ENCODE measurements at places on chromosomes 13 and 19.

DNA sequence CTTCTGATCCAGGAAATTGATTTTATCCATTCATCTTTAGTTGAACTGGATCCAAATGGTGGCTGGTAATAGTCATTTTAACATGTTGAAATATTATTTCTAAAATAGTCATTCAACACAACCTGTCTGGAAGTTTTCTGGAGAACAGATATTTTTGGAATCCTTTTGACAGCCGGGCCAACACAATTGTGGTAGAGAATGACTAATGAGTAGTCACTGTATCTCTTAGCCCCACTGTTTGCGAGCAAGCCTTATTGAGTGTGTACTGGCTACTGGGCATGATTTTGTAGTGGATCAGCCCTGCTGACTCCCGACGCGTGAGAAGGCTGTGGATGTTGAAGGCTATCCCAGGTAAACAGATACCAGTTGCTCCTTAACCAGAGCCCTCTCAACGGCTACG, 383.4 kb downstream of the ZNF536 start:
- H3K4me3 ChIP-seq, result no peak overlapping the region
- DNase-seq, result no peak
- peaks cover 30% of the 10 kb centered on the region for H3K27me3 ChIP-seq
- H3K4me1 ChIP-seq, result no peaks in the 10 kb centered on the region
- H3K36me3 ChIP-seq, result no peaks in the 10 kb centered on the region
- H3K27ac ChIP-seq, result no peak overlapping the region

DNA sequence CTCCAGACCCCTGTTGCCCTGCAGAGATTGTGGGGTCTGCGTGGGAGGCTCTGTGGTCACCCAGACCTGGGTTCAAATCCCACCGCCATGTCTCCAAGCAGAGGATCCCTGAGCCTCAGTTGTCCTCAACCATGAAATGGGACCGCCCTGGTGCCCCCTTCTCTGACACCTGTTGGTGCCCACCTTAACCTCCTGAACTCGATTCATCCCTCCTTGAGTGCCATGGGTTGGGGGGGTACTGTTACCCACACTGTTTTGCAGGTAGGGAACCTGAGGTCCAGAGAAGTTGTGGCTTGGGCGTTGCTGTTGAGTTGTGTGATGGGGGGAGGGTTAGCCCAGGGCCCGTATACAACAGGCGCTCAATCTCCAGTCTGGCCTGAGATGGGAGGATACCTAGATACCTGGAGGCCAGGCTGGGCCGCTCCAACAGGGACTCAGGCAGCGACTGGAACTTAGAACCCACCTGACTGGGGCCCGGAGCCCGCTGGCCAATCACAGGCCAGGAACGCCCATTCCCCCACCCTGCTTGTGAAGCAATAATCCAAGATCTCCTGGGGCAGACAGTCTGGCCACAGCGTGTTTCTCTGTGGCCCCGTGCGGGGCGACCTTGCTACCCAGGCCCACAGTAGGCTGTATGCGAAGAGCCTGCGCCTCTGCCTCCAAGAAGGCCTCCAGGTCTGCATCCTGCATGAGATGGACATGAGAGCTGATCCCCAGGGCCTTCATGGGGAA, 2.8 kb downstream of the ARID3A start:
- no peak overlapping the region for H3K27ac ChIP-seq
- no peaks in the 10 kb centered on the region for H3K27me3 ChIP-seq
- no peak for DNase-seq
- peak overlapping the region; percentile 4 for H3K4me3 ChIP-seq
- peaks cover 6% of the 10 kb centered on the region for H3K4me1 ChIP-seq

GRCh38 chr13:110232756-110233155, 74.2 kb downstream of the COL4A1 start:
- no peaks in the 10 kb centered on the region for H3K36me3 ChIP-seq
- H3K27ac ChIP-seq, result no peak overlapping the region
- no peak for DNase-seq
- peaks cover 47% of the 10 kb centered on the region for H3K27me3 ChIP-seq

GRCh38 chr13:48112896-48113755, 18.2 kb upstream of the MED4 start:
- H3K27me3 ChIP-seq, result peaks cover 36% of the 10 kb centered on the region
- H3K4me1 ChIP-seq, result peaks cover 4% of the 10 kb centered on the region

GRCh38 chr13:84131249-84131648, 249.0 kb upstream of the SLITRK1 start:
- no peaks in the 10 kb centered on the region for H3K27me3 ChIP-seq
- no peaks in the 10 kb centered on the region for H3K36me3 ChIP-seq
- no peak overlapping the region for H3K4me3 ChIP-seq
- no peak for DNase-seq
- peak overlapping the region; percentile 4 for H3K27ac ChIP-seq

DNA sequence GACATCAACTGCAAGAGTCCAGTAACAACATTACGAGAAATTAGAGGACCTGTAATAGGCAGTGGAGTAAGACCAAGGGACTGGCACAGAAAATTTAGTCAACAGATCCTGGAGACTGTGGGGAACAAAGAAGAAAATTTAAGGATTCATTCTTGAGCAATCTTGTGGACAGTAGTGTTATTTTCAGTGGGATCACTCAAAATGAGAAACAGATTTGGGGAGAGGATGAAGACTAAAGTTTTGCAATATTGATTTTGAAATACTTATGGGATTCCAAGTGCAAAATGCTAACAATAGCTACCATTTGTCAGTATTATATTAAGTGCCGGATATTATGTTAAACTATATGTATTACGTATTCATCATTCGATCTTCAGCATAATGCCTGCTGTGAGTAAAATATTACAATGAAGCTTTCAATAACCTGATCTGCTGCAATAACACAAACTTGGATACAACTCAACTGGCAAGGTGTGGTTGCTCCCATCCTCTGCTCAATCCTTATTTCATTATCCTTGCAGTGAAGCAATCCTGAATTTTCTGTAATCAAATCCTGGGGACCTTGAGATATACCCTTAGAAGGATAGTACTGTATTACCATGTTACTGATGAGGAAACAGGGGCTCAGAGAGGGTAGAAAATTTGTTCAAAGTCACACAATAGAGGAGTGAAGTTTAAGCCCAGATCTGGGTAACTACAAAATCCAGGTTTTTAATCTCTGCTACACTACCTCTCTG, 84.2 kb downstream of the SACS start:
- H3K36me3 ChIP-seq, result peaks cover 44% of the 10 kb centered on the region
- no peak for DNase-seq
- H3K4me3 ChIP-seq, result no peak overlapping the region
- H3K27ac ChIP-seq, result no peak overlapping the region
- H3K27me3 ChIP-seq, result no peaks in the 10 kb centered on the region

DNA sequence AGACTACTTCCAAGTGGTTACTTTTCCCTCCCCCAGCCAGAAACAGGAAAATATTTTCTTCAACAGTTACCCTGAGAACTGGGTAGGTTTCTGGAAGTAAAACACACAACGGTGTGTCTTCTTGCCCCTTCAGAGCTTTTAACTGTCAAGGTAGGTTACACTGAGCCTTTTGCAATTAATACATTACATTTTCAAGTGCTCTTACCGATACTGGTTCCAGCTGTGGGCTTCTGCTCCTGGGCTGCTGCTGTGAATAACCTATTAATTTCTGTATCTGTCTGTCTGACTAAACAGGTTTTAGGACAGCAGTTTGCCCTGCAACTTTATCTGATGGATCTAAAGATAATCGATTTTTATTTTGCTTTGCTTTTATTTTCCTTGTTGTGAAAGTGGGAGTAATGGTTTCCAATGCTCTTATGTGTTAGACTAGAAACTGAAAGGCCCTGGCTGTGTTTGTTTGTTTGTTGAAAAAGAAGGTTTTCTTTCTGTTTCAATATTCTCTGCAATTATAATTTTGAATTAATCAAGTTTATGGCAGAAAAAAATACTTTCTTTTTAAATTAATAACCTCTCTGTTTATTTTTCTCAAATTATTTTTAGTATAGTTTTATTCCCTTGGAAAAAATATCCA, 196.7 kb upstream of the SLITRK6 start:
- no peaks in the 10 kb centered on the region for H3K27me3 ChIP-seq
- no peak overlapping the region for H3K27ac ChIP-seq
- H3K4me1 ChIP-seq, result peaks cover 1% of the 10 kb centered on the region
- DNase-seq, result no peak

GRCh38 chr13:48579165-48579918, 46.5 kb upstream of the RCBTB2 start:
- peaks cover 13% of the 10 kb centered on the region for H3K27me3 ChIP-seq
- H3K4me1 ChIP-seq, result peaks cover 15% of the 10 kb centered on the region
- H3K4me3 ChIP-seq, result no peak overlapping the region
- H3K27ac ChIP-seq, result no peak overlapping the region
- H3K36me3 ChIP-seq, result no peaks in the 10 kb centered on the region

DNA sequence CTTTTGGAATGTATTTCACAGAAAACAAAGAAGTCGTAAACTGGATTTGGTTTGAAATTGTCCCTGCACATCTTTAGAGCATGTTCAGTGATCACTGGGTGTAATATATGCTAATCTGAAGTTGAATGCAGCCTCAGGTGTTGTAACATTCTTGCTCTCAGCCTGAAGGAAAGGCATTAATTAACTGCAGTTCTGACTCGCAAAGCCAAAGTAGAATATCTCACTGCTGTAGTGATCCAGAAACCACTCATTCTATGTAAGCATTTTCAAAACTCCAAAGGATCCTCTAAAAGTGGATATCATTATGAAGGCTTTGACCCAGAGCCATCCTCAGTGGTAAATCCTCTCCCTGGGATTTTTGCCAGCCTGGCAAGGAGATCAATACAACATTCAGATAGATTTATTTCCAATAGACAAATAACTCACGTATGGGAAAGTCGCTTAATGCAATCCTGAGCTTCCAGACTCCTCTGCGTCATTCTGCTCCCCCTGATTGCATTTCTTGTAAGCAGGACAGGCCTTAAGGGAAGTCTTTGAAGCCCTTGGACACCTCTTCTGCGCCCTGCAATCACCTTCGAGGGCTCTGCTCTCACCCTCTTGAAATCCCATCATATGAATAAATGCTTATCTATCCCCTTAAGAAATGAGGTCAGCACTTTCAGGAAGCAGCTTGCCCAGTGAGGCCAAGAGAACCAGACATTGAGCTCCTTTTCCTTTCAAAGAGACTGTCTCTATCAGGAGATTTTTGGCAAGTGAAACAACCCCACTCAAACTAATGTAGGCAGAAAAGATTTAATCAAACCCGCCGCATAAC, 301.7 kb upstream of the NBEA start:
- no peak for DNase-seq
- no peaks in the 10 kb centered on the region for H3K36me3 ChIP-seq
- no peak overlapping the region for H3K4me3 ChIP-seq
- H3K27ac ChIP-seq, result no peak overlapping the region

GRCh38 chr19:6963244-6963852, 57.9 kb downstream of the MBD3L2B start:
- peaks cover 3% of the 10 kb centered on the region for H3K4me1 ChIP-seq
- H3K36me3 ChIP-seq, result peaks cover 4% of the 10 kb centered on the region
- H3K27me3 ChIP-seq, result peaks cover 4% of the 10 kb centered on the region
- DNase-seq, result no peak
- no peak overlapping the region for H3K4me3 ChIP-seq

DNA sequence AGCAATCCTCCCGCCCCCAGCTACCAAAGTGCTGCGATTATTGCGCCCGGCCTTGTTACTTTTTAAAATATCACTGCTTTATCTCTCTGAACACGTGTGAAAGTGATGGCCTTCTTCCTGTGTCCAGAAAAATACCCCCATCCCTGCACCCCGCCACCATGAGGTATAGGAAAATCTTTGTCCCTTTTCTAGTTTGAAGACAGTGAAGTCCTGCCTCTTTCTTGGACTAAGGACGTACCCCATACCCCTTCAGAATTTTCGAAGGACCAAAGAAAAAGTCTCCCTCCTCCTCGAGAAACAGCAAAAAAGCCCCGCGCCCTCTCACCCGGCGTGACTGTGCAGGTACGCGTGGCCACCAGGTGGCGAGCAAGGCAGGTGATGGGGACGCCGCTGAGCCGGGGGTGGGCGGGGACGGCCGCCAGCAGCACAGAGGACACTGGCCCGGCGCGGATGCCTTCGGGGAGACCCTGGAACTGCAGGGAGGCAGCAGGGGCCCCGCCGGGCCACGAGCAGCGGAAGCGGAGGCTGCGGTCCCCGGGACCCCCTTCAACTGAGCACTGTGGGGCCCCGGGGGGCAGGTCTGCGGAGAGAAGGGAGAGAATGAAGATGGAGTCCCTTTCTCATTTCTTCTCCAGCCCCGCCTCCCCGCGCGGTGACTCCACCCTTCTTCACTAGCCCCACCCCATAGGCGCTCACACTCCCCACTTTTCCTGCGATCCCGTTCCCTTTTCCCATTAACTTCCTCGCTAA, 3.2 kb downstream of the VSIG10L start:
- peak overlapping the region; percentile 79 for H3K4me3 ChIP-seq
- peaks cover 23% of the 10 kb centered on the region for H3K4me1 ChIP-seq
- peak overlapping the region; percentile 85 for H3K27ac ChIP-seq
- H3K36me3 ChIP-seq, result peaks cover 8% of the 10 kb centered on the region

- no peaks in the 10 kb centered on the region for H3K4me1 ChIP-seq
- DNase-seq, result no peak
- H3K36me3 ChIP-seq, result no peaks in the 10 kb centered on the region
- no peak overlapping the region for H3K4me3 ChIP-seq
- no peak overlapping the region for H3K27ac ChIP-seq
- no peaks in the 10 kb centered on the region for H3K27me3 ChIP-seq
Measured at GRCh38 chr13:27053902-27054595, 117.6 kb downstream of the USP12 start.

DNA sequence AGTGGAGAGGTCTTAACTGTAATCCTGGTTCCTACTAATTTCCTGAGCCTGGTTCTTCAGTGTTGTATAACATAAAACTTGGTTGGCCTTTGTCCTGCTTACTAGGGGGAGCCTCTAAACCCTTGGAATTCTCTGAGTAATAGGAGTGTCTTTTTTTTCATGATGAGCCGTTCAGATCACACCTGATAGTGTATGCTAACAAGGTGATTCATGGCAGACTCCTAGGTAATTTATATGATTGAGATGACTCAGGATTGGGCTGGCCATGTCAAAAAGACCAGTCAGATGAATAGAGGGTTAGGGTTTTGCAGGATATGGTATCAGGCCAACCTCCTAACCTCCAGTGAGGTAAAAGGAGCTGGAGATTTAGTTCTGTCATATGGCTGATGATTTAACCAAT, 135.8 kb upstream of the KLF12 start:
- H3K27me3 ChIP-seq, result no peaks in the 10 kb centered on the region
- no peak overlapping the region for H3K4me3 ChIP-seq
- H3K4me1 ChIP-seq, result peaks cover 41% of the 10 kb centered on the region
- H3K27ac ChIP-seq, result no peak overlapping the region
- no peak for DNase-seq

DNA sequence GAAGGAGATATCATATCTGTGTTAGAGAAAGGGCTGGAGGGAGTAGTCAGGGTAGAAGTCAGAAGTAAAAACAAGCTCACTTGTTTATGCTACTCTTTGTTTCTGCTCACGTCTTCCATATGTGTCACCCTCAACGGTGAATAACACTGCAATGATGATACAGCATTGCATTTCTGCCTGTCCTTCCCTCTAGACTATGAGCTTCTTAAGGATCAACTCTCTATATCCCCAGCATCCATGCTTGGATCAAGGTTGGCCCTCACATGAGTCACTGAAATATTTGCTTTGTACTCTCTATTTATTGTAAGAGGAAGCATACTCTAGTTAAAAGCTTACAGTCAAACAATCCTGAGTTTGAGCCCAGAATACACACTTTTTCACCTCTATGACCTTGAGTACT, 406.0 kb downstream of the RFC3 start:
- no peak overlapping the region for H3K4me3 ChIP-seq
- DNase-seq, result no peak
- H3K27ac ChIP-seq, result no peak overlapping the region
- no peaks in the 10 kb centered on the region for H3K27me3 ChIP-seq
- H3K4me1 ChIP-seq, result no peaks in the 10 kb centered on the region
